ENCODE measurements at places on chromosomes 13 and 19. TPM values are rescaled to one million over a fixed set of nuclear protein-coding genes. Genes with fewer than 3 reads are reported as not detected.

DNA sequence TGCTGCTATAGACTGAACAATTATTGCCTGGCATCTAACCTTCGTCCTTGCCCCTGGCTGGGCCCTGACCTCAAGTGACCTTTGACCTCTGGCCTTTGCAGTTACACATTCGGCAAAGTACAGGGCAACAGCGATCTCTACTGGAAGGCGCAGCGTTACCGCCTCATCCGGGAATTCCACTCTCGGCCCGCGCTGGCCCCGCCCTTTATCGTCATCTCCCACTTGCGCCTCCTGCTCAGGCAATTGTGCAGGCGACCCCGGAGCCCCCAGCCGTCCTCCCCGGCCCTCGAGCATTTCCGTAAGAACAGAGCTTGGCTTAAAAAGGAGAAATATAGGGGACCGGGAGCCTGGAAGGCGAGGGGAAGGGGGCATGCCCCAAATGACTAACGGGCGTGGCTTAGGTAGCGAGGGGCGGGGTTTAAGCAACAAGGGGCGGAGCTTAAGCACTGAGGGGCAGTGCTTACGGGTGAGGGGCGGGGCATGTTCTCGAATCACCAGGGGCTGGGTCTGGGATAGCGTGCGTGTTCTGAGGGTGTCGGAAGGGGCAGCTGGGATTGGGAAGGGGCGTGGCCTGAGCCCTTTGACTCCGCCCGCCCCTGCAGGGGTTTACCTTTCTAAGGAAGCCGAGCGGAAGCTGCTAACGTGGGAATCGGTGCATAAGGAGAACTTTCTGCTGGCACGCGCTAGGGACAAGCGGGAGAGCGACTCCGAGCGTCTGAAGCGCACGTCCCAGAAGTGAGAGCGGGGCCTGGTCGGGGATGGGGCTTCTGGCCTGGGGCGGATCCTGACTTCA is 52.7 kb downstream of the TRPM4 start:
- DNase-seq: peak; percentile 32

DNA sequence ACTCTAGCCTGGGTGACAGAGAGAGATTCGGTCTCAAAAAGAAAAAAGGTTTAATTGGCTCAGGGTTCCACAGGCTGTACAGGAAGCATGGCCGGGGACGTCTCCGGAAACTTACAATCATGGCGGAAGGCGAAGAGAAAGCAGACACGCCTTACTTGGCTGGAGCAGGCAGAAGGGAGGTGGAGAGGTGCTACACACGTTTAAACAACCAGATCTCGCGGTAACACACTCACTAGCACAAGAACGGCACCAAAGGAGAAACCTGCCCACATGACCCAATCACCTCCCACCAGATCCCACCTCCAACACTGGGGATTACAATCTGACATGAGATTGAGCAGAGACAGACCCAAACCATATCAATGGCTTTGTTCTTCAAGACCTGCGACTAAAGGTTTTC is 12.8 kb downstream of the CASP14 start:
- no peak for DNase-seq

DNA sequence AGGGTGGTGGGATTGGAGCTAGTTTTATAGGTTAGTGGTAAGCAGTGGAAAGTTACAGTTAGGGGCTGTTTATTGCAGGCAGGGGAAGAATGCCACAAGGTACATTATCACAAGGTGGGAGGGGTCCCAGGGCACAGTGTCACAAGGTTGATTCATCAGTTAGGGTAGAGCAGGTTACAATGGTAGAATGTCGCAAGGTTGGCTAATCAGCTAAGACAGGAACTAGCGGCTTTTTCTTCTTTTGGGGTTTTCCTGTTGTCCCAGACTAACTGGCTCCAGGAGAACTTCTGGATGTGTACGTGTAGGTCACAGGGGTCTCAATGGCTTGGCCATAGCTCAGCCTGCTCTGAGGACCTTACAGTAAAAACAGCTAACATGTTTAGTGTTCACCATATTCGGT is 1221.1 kb downstream of the SLITRK1 start:
- DNase-seq: no peak

GRCh38 chr13:36163809-36164308 is 32.7 kb upstream of the DCLK1 start:
- DNase-seq: no peak

GRCh38 chr19:41657157-41657556 is 30.3 kb upstream of the CEACAM4 start:
- DNase-seq: no peak

- DNase-seq: no peak
Observed at GRCh38 chr19:899336-900042, 6.2 kb downstream of the RNU6-9 start.

- no peak for DNase-seq
Observed at GRCh38 chr13:62684359-62684758, 1268.7 kb upstream of the PCDH20 start.

- no peak for DNase-seq
Observed at GRCh38 chr19:10891405-10892086, 20.2 kb downstream of the CARM1 start.

DNA sequence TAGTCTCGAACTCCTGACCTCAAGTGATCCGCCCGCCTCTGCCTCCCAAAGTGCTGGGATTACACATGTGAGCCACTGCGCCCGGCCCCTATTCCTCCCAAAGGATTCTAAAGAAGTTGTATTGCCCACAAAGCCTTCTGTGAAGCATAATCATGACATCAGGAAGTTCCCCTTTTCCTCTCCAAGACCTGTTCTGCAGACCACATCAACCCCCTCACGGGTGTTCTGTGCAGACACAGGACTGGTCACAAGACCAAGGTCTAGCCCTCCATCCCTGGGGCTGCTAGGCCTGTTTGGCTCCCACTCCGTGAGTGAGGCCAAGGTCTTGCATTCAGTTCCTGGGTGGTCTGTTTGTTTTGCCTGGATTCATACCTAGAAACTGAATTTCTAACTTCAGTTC is 178.1 kb downstream of the FLT1 start:
- no peak for DNase-seq

- DNase-seq: peak; percentile 23
Observed at GRCh38 chr19:17579661-17580244, 24.3 kb downstream of the COLGALT1 start.

- no peak for DNase-seq
Observed at GRCh38 chr13:96821381-96821780, 172.9 kb downstream of the OXGR1 start.

- DNase-seq: no peak
Observed at GRCh38 chr19:13004273-13004672, 9.0 kb downstream of the NFIX start.

DNA sequence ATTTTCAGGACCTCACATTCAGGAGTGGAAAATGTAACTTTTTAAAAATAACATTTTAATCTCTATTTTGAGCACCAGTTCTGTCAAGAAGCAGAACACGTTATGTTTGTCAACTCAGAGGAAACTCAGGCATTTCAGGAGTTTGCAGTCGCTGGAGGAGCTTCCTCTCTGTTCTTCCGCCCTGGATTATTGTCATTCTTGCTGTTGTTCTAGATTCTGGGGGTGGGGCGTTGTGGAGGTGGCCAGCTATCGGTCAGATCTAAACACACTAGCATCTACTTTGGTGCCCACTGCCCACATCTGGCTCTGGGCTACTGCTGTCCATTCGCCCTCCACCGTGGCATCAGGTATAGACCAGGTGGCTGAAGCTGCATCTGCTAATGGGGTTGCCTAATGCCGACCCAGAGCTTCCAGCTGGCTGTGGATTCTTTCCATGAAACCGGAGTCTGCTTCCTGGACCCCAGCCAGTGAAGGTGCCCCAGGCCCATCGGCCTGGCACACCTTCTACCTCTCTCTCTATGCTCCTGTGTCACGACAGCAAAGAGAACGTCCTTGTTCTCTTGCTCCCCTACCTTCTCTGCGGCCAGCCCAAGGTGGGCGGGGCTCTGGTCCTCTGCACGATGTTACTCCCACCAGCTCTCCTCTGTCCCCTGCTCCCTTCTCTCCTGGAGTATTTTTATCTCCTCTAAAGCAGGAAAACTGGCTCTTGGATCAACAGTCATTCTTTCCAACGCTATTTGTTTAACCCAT is 36.7 kb upstream of the DGKH start:
- no peak for DNase-seq

Gene C5AR2
- 5.5 TPM for total RNA-seq

Gene ZNF222
- 3.3 TPM for total RNA-seq

DNA sequence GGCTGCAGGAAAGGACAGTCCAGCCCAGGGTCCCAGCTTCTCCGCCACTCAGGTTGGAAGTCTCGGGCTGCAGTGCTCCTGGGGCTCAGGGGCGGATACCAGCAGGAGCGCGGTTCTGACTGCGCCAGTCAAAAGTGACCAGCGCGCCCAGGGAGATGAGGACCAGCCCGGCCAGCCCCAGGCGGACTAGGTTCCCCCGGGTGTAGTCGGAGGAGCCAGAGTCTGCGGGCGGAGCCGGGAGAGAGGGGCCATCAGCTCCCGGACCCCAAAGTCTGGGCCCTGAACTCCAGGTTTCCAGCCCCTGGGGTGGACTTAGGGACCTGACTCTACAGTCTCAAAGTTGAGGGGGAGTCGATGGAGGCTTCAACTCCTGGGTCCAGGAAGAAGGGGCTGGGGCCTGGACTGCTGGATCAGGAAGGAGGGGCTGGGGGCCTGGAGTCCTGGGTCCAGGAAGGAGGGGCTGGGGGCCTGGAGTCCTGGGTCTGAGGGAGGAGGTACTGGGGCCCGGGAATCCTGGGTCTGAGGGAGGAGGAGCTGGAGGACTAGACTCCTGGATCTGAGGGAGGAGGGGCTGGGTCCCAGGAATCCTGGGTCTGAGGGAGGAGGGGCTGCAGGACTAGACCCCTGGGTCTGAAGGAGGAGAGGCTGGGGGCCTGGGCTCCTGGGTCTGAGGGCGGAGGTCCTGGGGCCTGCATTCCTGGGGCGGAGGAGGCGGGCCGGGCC is 5.3 kb downstream of the OSCAR start:
- no peak for DNase-seq

DNA sequence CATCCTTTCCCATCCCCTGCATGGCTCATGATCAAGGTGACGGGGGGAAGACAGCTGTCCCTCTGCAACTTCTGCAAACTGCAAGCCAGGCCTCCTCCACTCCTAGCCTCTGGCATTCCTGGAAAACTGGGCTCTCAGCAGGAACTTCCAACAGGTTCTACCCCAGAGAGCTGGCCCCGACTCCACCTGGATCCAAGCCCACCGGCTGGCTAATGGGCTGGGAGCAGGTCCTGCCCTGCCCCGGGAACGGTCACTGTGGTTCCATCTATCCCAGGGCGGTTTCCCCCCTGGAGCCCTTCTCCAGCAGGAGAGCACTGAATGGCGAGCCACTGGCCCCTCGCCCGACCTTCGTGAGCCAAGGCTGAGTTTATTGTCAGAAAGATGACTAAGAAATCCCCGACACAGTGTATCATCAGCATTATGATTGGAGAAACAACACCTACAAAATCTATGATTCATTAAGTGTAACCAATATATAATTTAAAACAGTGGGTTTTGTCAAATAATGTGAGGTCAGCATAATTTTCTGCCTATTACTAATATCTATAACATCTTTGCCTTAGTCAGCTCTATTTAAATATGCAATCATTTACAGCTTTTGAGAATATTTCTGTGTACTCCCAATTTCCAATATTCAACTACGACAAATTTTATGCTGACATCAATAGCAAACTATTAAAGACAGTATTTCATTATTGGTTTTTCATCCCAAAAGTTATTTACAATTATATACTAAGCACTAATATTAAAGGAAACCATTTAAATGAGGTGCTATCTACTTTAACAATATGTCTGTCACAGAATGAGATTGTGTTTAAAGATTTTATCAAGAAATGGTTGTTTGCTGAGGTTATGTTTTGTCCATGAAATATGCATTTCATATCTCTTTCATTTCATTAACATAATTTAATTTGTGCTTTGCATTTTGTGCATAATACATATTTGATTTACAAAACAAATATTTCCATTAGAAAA is 133.0 kb downstream of the URI1 start:
- DNase-seq: no peak

GRCh38 chr19:46761418-46761831 is 15.2 kb upstream of the STRN4 start:
- DNase-seq: no peak

GRCh38 chr19:38836983-38837626 is 5.5 kb upstream of the ECH1 start:
- no peak for DNase-seq

GRCh38 chr19:17180997-17181702 is 34.0 kb upstream of the USE1 start:
- DNase-seq: no peak

DNA sequence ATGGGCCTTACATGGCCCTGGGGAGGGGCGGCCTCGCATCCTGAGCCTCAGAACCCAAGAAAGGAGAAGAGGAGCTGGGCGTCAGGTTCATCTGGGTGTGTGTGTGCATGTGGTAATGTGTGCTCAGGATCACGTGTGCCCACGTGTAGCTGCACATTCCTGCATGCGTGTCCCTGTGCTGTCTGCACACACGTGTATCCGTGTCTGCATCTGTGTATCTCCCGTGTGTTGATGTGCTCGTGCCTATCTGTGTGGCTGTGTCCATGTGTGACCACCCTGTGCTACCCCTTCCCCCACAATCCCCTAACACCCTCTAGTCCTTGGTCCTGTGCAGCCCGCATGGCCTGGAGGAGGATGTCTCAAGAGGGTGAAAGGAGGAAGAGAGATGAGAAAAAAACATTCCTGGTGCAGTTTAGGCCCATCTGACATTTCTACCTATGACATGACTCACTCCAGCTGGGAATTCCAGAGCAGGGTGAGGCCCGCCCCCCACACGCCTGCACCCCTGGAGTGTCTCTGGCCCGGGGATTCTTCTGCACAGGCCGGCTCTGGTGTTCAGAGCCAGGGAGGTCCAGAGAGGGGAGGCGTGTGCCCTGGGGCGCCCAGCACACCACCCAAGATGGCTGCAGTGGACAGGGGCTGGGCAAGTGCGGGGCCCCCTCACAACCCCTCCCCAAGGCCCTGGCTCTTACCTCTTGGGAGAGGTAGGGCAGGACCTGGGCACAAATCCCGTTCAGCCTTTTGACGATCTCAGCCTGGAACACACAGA is 7.1 kb downstream of the TLE5 start:
- DNase-seq: no peak

DNA sequence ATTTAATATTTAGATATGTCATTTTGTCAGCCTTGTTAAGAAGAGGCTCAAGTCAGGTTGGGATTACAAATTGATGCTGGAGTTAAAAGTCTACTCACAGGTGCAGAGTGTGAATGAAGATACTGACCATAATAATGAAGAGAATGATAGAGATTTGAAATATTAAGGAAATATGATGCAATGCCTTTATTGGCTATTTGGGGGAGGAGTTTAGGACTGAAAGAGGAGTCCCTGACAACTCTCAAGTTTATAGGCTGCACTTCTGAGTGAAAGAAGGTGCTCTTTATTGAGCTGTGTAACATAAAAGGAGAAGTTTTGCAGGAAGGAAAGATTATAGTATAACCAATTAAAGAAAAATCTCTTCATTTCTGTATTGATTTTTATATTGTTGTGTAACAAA is 827.7 kb upstream of the PCDH9 start:
- DNase-seq: no peak

Gene RABAC1
- total RNA-seq: 105 TPM

GRCh38 chr13:99276706-99277105 is 18.5 kb upstream of the GPR18 start:
- no peak for DNase-seq

Gene EHD2
- total RNA-seq: not detected
